ENCODE measurements at places on chromosomes 5 and 9. TPM values are rescaled to one million over a fixed set of nuclear protein-coding genes. Genes with fewer than 3 reads are reported as not detected.

DNA sequence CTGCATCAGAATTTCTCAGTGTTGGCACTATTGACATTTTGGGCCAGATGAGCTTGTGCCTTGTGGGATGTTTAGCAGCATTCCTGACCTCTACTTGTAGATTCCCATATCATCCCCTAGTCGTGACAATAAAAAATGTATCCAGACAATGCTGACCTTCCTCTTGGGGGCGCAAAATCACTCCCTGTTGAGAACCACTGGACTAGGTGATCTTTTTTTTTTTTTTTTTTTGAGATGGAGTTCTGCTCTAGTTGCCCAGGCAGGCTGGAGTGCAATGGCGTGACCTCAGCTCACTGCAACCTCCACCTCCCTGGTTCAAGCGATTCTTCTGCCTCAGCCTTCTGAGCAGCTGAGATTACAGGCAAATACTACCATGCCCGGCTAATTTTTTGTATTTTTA, 22.6 kb downstream of the STXBP1 start:
- DNase-seq = no peak
- H3K4me3 ChIP-seq = no peak overlapping the region
- H3K4me1 ChIP-seq = peaks cover 12% of the 10 kb centered on the region
- H3K27ac ChIP-seq = no peak overlapping the region
- H3K36me3 ChIP-seq = no peaks in the 10 kb centered on the region

DNA sequence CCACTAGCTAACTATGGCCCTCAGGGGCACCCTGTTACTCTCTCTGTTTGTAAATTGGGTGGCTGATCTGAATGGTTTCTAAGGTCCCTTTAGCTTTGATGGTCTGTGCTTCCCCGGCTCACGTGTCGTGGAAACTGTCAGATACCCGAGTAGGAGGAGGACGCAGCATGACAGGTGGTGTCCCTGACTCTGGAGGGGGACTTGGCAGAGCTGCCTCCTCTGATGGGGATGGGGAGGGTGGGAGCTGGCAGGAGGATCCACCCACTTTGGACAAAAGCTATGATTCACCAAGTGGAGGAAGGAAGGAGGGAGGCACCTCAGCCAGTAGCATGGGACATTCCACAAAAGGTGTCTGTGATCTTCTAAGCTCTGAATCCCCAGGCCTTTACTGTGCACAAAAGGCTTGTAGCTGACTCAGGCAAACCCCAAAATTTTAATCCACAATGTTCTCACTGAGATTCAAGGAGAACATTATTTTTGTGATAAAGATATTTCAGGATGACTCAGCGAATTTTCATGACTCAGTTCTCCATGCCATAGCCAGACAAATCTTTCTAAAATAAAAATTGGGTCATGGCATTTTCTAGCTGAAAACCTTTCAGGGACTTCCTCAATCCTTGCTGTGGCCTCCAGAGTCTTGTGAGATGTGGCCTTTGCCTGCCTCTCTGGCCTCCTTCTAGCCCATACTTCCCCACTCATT, 131.0 kb upstream of the BRINP1 start:
- peak overlapping the region; percentile 4 for H3K27ac ChIP-seq
- no peaks in the 10 kb centered on the region for H3K4me1 ChIP-seq
- no peak overlapping the region for H3K4me3 ChIP-seq
- DNase-seq = no peak
- no peaks in the 10 kb centered on the region for H3K27me3 ChIP-seq
- no peaks in the 10 kb centered on the region for H3K36me3 ChIP-seq

DNA sequence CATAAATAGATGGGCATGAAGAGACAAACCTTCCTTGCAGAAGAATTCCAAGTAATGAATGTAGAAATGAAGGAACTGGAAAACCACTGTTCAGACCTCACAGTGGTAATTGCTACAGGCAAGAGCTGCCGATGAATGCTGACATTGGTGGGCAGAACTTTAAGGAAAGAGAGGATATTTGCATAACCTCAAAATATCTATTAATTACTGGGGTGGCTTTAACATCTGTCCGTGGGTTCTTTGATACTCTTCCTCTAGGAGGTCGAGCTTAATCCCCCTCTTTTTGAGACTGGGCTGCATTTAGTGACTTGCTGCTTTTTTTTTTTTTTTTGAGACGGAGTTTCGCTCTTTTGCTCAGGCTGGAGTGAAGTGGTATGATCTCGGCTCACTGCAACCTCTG, 34.7 kb downstream of the LAMC3 start:
- H3K27ac ChIP-seq = no peak overlapping the region
- H3K36me3 ChIP-seq = no peaks in the 10 kb centered on the region
- peaks cover 4% of the 10 kb centered on the region for H3K4me1 ChIP-seq
- no peak overlapping the region for H3K4me3 ChIP-seq

GRCh38 chr5:61666064-61666621, 334.1 kb downstream of the ZSWIM6 start:
- DNase-seq = no peak
- H3K4me1 ChIP-seq = no peaks in the 10 kb centered on the region
- no peaks in the 10 kb centered on the region for H3K36me3 ChIP-seq
- H3K4me3 ChIP-seq = no peak overlapping the region
- H3K27me3 ChIP-seq = peaks cover 6% of the 10 kb centered on the region

DNA sequence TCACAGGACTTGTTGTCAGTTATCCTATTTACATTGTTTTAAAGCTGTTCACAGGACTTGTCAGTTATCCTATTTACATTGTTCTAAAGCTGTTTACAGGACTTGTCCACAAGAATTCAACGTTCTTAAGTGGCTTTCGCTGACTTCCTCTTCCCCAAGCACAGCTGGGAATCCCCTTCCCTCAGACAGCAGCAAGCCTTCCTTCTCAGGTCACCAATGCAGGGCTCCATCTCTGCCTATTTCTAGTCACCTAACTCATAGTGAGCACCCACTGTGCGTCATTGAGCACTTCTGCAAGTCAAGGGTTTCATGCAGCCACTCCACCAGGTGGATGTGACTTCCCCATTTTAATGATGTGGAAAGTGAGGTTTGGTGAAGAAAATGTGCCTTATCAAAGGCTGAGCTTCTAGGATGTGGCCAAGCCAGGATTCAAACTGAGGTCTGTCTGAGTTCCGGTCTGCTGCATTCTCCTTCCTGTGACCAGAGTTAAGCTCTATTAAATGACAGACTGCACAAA, 109.8 kb upstream of the ZNF462 start:
- no peak overlapping the region for H3K27ac ChIP-seq
- no peak for DNase-seq
- no peaks in the 10 kb centered on the region for H3K27me3 ChIP-seq
- H3K36me3 ChIP-seq = no peaks in the 10 kb centered on the region
- H3K4me1 ChIP-seq = peaks cover 7% of the 10 kb centered on the region
- H3K4me3 ChIP-seq = no peak overlapping the region

- peaks cover 20% of the 10 kb centered on the region for H3K4me1 ChIP-seq
- no peaks in the 10 kb centered on the region for H3K36me3 ChIP-seq
- no peak overlapping the region for H3K4me3 ChIP-seq
- no peak for DNase-seq
- peaks cover 4% of the 10 kb centered on the region for H3K27me3 ChIP-seq
These were observed 13.0 kb downstream of the CDHR2 start for GRCh38 chr5:176562189-176562588.

- H3K36me3 ChIP-seq = peaks cover 2% of the 10 kb centered on the region
- H3K27ac ChIP-seq = no peak overlapping the region
- no peak overlapping the region for H3K4me3 ChIP-seq
- no peak for DNase-seq
These were observed 23.4 kb upstream of the ORM1 start for GRCh38 chr9:114299286-114300152.

DNA sequence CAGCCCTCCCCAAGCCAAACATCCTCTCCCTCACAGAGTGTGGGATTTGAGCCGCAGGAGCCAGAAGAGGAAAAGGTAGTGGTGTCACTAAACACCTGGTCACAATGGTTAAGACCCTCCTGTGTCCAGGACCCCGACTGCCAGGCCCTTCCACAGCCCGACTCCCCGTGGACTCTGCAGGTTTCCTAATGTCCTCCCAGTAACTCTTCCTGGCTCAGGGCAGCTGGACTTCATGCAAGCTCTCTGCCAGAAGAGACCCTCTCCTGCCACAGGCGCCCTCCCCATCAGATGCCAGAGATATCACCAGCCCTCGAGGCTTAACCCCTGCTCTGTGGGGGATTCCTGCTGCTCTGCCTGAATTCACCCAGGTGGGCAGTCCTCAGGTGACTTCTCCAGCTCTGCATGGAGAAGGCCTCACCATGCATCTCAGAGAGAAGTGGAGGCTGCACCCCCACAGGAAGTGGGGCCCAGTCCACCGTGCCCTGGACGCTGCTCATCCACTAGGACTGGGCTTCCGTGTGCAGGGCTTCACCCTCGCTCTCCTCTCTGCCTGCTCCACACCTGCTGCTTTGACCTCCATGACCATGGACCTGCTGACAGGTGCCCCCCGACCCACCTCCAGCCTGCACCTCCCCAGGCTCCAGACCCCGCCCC, 111.2 kb downstream of the ADAMTS2 start:
- no peak overlapping the region for H3K4me3 ChIP-seq
- no peak for DNase-seq

GRCh38 chr5:31487506-31487905, 44.4 kb downstream of the DROSHA start:
- no peak overlapping the region for H3K4me3 ChIP-seq
- no peak overlapping the region for H3K27ac ChIP-seq
- H3K27me3 ChIP-seq = no peaks in the 10 kb centered on the region

- no peaks in the 10 kb centered on the region for H3K36me3 ChIP-seq
- no peaks in the 10 kb centered on the region for H3K4me1 ChIP-seq
- H3K27ac ChIP-seq = no peak overlapping the region
- no peak for DNase-seq
- no peak overlapping the region for H3K4me3 ChIP-seq
- peaks cover 3% of the 10 kb centered on the region for H3K27me3 ChIP-seq
These were observed 96.0 kb downstream of the TARS1 start for GRCh38 chr5:33536802-33537201.

- H3K4me1 ChIP-seq = no peaks in the 10 kb centered on the region
- no peaks in the 10 kb centered on the region for H3K36me3 ChIP-seq
- peaks cover 15% of the 10 kb centered on the region for H3K27me3 ChIP-seq
- H3K27ac ChIP-seq = no peak overlapping the region
- H3K4me3 ChIP-seq = no peak overlapping the region
- DNase-seq = no peak
These were observed 82.3 kb downstream of the MACIR start for GRCh38 chr5:103340717-103341388.

- H3K36me3 ChIP-seq = no peaks in the 10 kb centered on the region
- H3K27ac ChIP-seq = no peak overlapping the region
- no peak overlapping the region for H3K4me3 ChIP-seq
- no peaks in the 10 kb centered on the region for H3K27me3 ChIP-seq
- H3K4me1 ChIP-seq = no peaks in the 10 kb centered on the region
- no peak for DNase-seq
These were observed 16.7 kb downstream of the SLC28A3 start for GRCh38 chr9:84323858-84324257.

DNA sequence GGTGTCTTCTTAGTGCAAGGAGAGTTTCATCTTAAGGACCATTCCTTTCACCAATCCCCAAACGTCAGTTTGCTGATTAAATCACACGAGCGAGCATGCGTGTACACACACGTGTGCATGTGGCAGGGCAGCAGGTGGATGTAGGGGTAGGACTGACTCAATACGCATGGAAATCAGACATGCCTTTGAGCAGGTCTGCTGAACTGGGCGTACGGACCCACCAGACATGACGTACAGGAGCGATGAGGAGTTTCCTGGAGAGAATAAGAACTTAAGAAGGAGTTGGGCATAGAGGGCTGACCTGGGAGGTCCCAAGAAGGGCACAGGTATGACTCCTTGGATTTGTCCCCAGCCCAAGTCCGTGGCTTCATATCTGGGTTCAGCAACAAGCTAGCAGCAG, 170.0 kb downstream of the FGF18 start:
- no peak overlapping the region for H3K27ac ChIP-seq
- no peak overlapping the region for H3K4me3 ChIP-seq
- no peaks in the 10 kb centered on the region for H3K4me1 ChIP-seq
- H3K27me3 ChIP-seq = peaks cover 3% of the 10 kb centered on the region

GRCh38 chr9:135607401-135608293, 31.7 kb downstream of the GLT6D1 start:
- no peaks in the 10 kb centered on the region for H3K27me3 ChIP-seq
- no peaks in the 10 kb centered on the region for H3K36me3 ChIP-seq
- H3K4me1 ChIP-seq = no peaks in the 10 kb centered on the region
- no peak overlapping the region for H3K4me3 ChIP-seq

GRCh38 chr5:66553916-66554575, 42.1 kb upstream of the MAST4 start:
- H3K27ac ChIP-seq = no peak overlapping the region
- peaks cover 20% of the 10 kb centered on the region for H3K4me1 ChIP-seq
- no peak overlapping the region for H3K4me3 ChIP-seq
- DNase-seq = peak; percentile 37
- H3K27me3 ChIP-seq = peaks cover 5% of the 10 kb centered on the region

- no peak for DNase-seq
- no peaks in the 10 kb centered on the region for H3K4me1 ChIP-seq
- no peaks in the 10 kb centered on the region for H3K36me3 ChIP-seq
- no peak overlapping the region for H3K27ac ChIP-seq
- no peaks in the 10 kb centered on the region for H3K27me3 ChIP-seq
- H3K4me3 ChIP-seq = no peak overlapping the region
These were observed 526.2 kb upstream of the ST8SIA4 start for GRCh38 chr5:101429241-101429640.

- DNase-seq = no peak
- no peaks in the 10 kb centered on the region for H3K4me1 ChIP-seq
- no peaks in the 10 kb centered on the region for H3K27me3 ChIP-seq
- no peak overlapping the region for H3K27ac ChIP-seq
These were observed 103.7 kb downstream of the ATPSCKMT start for GRCh38 chr5:10145923-10146401.

Gene SHLD3
- 5.3 TPM for total RNA-seq

Gene EIF4E1B
- not detected for total RNA-seq

Gene OR13C9
- not detected for total RNA-seq
